ENCODE measurements at places on chromosomes 7 and 10.

- DNase-seq, result no peak
Observed at GRCh38 chr10:130392031-130392430, 255.8 kb downstream of the GLRX3 start.

DNA sequence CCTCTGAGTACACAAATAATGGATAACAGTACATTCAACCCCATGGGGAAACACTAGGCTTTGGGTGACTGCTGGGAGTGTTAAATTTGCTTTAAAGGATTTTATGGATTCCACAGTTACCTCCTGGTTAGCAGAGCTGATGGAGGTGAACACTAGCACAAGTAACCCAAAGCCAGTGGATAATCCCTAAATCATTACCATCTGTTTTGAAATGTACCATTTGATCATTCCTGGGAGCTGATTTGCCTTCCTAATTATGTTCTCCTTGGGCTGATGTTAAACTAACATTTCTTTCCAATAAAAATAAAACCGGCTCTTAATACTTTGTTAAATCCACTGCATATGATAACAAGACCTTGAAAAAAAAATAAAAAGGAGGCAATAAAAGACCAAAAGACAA is 493.9 kb downstream of the PLXNA4 start:
- peak; percentile 47 for DNase-seq

GRCh38 chr10:122068844-122069243 is 79.9 kb downstream of the TACC2 start:
- no peak for DNase-seq

GRCh38 chr7:50632561-50633413 is 67.6 kb upstream of the DDC start:
- peak; percentile 61 for DNase-seq

DNA sequence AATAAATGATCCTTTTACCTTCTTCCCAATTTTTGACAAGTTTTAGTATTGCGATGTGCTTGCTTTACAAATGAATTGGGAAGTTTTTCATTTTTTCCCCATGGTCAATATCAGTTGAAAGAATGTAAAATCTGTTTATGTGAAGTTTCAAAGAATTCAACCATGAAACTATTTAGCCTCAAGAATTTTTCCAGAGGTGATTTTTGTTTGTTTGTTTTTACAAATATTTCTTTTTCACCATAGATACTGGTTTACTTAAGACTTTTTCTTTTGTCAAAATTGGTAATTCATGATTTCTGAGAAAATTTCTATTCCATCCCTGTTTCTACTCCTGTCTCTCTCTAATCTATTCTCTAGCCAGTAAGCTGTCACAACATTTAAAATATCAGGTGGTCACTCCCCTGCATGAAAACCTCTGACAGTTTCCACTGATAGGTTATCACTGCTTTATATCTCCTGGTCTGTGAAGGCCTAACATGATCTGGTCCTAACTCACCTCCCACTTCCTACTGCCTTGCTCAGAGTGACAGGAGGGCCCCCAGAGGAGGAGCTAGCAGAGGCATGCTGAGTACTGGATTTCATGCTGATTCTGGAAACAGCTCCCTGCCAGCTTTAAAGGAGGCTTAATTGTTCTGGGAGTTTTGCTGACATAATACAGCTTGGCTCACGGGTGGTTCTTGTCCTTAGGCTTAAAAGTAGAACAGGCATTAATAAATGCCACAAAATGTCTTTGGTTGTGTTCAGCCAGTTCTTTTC is 7.6 kb upstream of the ARMS2 start:
- peak; percentile 37 for DNase-seq

GRCh38 chr10:76302481-76302880 is 871.1 kb downstream of the LRMDA start:
- DNase-seq, result peak; percentile 39

- DNase-seq, result no peak
Observed at GRCh38 chr7:131080754-131081153, 246.9 kb upstream of the MKLN1 start.

DNA sequence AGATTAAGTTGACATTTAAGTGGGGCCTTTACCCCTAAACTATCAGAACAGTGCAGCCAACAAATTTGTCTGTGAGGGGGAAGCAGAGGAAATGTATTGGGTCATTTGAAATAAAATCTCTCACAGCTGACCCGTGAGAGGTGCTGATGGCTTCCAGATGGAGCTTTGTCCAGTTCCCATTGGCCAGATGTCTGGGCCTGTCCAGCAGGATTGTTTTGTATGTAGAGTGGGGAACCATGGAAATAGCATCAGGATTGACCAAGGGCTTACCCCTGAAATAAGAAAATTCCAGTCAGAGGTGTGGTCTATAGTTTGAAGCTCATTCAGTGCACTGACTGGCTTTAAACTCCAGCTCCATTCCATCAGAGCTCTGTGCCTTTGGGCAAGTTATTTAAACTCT is 50.6 kb downstream of the INHBA start:
- peak; percentile 40 for DNase-seq

GRCh38 chr10:71078454-71079145 is 133.8 kb upstream of the UNC5B start:
- DNase-seq, result no peak

DNA sequence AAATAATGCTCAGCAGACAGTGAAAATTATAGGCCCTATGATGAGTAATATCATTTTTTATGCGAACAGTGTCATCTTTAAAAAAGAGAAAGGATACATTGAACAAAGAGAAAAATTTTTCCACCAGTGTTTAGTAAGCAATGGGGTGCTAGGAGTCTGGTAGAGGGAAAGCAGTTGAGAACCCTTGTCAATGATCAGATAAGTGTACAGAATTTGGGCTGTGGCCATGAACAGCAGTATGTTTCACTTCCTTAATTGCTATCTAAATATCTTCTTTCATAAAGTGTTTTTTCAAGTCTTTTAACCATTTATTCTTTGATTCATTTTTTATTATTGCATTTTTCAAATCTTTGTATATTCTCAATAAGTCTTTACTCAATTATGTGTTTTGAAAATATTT is 750.7 kb upstream of the KCND2 start:
- DNase-seq, result no peak

DNA sequence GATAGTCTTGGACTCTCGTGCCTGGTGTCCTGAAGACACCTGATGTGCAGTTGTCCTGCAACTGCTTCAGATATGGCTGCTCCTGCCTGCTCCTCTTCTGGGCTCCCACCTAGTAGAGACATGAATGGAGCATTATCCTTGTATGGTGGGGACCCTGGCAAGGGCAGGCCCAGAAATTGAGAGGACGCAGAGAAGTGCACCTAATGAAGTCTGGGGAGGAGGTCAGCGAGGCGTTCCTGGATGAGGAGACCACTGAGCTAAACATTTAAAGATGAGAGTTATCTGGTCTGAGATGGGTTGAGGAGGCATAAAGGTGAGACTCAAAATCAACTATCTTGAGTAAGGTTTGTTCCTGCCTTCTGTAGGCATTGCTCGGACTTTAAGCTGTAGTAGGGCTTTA is 66.3 kb downstream of the WDFY4 start:
- DNase-seq, result no peak

DNA sequence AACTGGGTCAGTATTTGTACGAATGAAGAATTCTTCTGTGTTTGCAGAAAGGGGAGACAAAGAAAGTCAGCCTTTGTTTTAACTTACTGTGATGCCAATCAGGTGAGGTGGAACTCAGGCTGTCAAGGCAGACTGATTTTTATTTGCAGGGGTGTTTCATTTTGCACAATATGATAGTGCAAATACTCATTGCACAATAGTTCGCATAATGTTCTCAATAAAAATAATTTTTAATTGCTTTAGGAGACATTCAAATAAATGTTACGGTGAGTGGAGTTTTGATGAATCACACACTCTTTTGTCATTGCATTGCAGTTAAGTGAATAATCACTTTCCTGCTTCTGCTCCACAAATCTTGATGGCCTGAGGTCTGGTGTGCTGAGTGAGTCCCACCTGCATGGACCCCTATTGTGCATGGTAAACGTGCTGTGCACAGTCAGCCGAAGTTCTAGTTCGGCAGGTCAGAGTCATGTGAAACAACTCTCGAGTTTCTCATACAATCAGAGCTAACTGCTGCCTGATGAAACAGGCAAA is 141.3 kb upstream of the FZD8 start:
- peak; percentile 32 for DNase-seq

GRCh38 chr7:134966691-134967090 is 19.6 kb upstream of the AGBL3 start:
- DNase-seq, result no peak

DNA sequence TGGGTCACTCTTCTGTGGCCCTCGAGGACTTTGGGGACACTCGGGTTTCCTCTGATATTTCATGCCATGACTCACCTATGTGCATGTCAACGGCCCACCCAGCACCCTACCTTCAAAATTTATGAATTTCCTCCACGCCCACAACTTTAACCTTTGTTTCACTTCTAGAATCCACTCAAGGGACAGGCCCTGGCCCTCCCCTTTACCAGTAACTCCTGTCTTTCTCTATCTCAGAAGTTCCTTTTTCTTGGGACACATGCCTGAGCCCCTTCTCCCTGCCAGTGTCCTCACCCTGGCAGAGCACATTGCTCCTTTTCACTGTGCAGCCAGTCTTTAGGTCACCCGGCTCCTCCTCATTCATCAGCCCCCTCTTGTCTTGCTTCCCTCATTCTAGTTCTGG is 282.5 kb upstream of the KLF6 start:
- no peak for DNase-seq

DNA sequence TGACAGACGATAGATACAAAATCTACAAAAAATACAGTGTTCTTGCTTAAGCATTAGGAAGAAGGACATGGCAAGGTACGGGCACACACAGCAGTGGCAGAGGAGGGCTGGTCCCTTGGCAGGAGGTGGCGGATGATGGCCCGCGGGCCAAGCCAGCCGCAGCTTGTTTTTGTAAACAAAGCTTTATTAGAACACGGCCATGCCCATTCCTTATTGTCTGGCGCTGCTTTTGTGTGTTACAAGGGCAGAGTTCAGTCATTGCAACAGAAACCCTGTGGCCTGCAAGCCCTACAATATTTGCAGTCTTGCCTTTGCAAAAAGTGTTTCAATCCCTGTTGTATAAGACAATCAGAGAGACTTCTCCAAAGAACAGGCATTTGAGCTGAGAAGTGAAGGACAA is 30.7 kb downstream of the FGFR2 start:
- no peak for DNase-seq

DNA sequence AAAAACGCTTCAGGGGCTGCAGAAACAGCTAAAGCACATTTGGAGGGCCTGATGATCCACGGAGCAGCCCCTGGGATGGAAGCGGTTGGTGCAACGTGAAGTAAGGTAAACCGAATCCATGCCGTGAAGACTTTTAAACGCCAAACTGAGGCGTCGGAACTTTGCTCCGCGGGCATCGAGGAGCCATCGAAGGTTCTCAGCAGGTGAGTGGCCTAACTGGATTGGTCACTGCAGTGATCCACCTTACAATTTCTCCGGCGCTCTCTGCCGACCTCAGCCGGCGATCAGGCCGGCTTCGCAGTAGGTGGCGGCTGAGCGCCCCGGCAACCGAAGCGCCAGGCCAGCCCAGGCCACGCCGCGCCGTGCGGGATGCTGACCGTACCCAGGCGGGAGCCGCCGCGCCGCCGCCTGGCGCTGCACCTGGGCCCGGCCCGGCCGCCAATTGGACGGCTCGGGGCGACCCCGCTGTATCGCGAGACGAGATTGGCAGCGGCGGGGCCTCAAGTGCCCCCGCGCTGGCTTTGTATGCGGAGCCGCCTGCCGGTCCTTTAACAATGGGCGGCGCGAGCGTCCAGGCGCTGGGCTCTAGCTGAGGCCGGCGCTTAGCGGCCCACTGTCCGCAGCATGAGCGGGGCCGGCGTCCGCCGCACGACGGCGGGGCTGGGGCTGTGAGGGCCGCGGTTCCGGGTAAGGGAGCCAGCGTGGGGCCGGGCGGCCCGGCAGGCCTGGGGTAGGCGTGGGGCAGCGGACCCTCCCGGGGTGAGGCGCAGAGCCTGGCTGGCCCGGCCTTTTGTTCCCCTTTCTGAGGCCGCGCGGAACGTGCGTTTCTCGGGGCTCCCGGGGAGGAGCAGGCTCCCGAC is at the start of gene CCNJ:
CCNJ (plus strand) TSS at position 551 of the 860 bp plus-strand sequence. CDS start 811 bp downstream, outside the sequence.
- DNase-seq, result peak; percentile 91

DNA sequence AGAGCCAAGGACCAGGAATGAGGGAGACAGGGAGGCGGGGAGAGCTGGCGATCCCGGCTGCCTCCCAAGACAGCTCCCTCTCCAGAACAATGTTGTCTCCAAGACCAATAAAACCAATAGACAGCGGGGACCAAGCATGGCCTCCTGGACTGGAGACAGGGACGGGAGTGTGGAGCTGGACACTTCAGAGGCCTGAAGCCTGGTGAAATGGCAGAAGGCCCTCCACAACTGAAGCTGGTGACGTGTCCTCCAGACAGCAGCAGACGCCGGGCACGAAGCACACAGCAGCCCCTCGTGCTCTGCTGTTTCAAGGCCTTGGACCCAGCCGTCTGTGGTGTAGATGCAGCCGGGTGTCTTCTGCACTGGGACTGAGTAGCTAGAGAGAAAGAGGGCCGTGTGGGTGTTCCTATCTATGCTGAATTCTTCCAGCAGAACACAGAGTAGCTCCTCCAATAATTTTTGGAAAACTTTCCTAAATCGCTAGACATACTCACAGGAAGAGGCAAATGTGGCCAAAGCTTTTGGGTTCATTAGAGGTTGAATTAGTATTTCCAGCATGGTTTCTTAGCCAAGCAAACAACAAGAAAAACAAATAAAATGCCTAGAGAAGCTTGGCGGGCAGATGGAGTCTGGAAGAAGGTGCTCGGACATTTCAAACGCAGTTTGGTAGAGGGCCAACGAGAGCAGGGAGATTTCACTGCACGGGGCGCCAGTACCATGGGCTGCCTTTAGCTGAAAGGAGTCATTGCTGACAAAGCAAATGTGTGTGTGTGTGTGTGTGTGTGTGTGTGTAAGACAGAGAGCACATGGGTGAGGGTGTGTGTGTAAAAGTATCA is 570.4 kb downstream of the TCERG1L start:
- no peak for DNase-seq

GRCh38 chr10:64977915-64978314 is 1456.7 kb downstream of the REEP3 start:
- DNase-seq, result no peak

- no peak for DNase-seq
Observed at GRCh38 chr7:36057323-36057722, 95.7 kb upstream of the EEPD1 start.

DNA sequence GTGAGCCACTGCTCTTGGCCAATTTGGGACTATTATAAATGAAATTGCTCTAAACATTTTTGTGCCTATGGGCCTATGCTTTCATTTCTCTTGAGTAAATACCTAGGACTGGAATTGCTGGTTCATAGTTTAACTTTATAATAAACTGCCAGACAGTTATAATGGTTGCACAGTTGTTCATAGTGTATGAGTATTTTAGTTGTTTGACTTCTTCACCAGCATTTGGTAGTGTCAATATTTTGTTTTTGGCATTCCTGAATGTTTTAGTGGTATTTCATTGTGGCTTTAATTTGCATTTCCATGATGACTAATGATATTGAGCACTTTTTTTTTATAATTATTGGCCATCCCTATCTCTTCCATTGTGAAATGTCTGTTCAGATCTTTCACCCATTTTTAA is 29.5 kb downstream of the PLEKHA8 start:
- DNase-seq, result peak; percentile 70

- peak; percentile 77 for DNase-seq
Observed at GRCh38 chr10:63520500-63521415, at the start of gene REEP3. REEP3 (plus strand) TSS chr10:63521401; CDS start chr10:63521546, 145 bp downstream.

GRCh38 chr7:70788276-70788675 is 343.7 kb upstream of the GALNT17 start:
- DNase-seq, result peak; percentile 59

GRCh38 chr7:119724041-119724792 is 548.8 kb upstream of the KCND2 start:
- DNase-seq, result no peak

- peak; percentile 46 for DNase-seq
Observed at GRCh38 chr10:29517352-29517923, 117.3 kb downstream of the SVIL start.

GRCh38 chr7:111409714-111410422 is 152.4 kb downstream of the IMMP2L start:
- peak; percentile 83 for DNase-seq
